ENCODE measurements at places on chromosomes 5 and 9.

- DNase-seq = no peak
These were observed 61.2 kb upstream of the LMNB1 start for GRCh38 chr5:126715765-126716164.

DNA sequence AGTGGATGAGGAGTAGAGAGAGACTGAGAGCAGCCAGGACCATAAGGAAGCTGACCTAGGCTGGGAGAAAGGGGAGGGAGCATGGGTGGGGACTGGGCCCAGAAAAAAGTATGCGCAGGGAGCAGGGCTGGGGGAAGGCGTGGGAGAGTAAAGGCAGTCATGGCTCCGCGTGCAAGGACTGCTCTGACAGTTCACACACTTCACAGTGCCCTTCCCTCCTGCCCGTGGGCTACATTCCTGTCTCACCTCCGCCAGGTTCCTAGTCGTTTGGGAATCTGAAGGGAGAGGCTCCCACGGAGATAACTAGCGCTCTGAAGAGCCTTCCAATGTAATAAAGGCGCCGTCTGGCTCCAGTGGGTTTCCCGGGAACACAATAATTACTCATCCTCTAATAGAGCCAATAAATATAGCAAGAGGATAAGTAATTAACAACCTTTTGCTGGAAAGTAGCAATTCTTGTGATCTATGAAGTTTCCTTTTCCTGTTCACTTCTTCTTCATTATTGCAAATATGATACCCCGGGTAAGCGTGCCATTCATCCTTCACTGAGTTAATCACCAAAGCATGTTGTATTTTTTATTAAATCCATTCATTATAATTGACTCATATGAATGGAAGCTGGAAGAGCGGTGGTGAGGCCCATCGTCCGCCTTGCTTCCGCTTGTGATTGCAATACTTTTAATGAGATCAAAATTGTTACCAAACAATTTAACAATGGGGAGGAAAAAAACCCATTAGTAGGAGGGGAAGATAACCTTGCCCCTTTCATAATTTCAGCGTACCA lies 39.3 kb downstream of the TTLL11 start:
- DNase-seq = no peak

DNA sequence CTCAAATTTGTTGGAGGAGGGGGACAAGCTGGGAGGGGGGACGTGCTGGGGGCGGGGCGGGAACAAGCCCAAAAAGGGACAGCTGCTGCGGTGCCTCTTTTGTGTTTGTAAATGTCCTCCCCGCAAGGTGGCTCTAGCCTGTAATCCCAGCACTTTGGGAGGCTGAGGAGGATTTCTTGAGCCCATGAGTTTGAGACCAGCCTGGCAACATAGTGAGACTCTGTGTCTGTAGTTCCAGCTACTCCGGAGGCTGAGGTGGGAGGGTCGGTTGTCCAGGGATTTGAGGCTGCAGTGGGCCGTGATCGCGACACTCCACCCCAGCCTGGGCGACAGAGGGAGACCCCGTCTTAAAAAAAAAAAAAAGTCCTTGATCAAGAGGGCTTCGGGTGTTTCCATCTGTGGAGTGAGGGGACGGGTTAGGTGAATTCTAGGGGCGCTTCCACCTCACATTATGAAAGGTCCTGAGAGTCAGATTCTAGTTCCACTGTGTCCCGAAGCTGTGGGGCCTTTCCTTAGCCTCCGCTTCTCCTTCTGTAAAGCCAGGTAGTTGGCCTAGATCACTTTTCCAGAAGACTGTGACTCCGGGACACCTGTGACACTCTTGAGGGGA lies 779 bp upstream of the CTNNA1 start:
- no peak for DNase-seq

DNA sequence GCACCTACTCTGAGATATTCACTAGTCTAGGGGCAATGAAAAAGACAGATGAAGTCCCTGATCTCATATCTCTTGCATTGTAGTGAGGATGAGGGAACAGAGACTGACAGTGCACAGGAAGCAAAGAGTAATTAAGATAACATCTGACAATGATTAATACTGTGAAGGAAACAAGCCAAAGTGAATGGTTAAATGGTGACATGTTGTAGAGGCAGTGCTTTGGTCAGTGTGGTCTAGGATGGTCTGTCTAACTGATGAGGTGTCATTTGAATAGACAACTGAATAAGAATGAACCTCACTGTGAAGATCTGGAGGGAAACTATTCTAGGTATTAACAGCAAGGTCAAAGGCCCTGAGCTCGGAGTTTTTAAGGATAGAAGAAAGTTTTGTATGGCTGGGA lies 333.3 kb upstream of the GRIA1 start:
- DNase-seq = no peak

DNA sequence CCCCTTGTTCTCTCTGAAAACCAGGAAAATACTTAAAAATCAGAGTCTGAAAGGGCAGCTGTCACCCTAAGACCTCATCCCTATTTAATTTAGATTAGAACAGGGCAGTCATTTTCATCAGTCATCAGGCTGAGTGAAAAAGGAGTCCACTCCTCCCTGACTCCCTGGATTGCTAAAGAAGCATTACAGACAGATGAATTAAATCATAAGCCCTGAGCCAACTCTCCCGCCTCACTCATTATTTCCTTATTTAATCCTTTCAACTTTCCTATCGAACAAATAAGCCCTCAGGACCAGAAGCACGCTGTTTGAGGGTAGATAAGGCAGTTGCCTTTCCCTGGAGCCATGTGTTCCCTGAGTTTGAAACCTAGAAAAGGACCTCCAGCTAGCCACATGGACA lies 201.9 kb upstream of the ANKRD55 start:
- no peak for DNase-seq

DNA sequence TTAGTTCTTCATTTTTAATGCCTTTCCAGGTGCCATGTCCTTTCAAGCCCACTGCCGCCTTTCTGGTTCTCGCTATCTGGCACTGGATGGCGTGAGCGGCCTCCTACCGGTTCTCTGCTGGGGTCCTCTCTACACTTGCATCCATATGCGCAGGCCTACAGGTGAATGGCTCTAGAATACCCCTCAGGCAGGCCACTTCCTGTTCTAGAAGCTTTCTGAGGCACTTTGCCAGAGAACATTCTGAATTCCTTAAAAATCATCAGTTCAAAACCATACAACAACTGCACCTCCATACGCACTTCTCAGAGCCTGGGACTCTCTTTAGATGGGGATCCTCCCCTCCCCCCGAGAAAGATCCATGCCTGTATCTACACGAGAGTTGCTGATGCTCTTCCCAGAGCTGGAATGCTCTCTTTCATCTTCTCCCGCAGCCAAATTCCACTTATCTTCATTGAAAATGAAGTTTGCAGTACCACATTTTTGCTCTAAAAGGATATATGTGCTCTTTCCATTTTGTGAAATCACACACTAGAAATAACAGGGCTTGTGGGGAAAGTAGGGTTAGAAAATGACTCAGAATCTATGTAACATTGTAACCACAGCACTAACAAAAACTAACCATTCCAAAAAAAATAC lies 1.4 kb upstream of the LHFPL2 start:
- no peak for DNase-seq

DNA sequence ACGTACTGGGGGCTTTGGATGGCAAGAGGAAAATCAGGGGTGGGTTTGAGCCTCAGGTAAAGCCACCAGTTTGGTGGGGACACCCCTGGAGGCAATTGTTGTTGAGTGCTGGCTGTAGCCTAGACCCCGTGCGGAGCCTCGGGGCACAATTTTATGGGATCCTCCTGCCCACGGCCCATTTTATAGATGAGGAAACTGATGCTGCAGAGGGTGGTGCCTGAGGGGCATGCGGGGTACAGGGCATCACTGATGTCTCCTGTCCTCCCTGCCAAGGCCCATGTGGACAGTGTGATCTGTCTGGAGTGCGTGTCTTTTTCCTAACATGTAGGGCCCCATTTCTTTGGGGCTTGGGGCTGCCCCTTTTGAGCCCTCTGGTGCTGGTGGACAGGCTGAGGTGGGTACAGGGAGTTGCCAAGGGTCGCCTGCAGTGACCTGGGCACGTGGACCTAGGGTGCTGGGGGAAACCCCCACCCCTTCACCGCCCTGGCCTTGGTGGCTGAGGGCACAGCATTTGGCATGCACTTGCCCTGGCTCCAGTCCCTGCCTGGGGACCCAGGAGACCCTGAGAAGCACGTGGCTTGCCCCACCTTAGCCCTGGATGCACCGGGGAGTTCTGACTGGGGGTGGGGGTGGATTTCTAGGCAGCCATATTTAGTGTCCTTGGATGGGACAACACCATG lies 22.1 kb downstream of the WNK2 start:
- DNase-seq = no peak

DNA sequence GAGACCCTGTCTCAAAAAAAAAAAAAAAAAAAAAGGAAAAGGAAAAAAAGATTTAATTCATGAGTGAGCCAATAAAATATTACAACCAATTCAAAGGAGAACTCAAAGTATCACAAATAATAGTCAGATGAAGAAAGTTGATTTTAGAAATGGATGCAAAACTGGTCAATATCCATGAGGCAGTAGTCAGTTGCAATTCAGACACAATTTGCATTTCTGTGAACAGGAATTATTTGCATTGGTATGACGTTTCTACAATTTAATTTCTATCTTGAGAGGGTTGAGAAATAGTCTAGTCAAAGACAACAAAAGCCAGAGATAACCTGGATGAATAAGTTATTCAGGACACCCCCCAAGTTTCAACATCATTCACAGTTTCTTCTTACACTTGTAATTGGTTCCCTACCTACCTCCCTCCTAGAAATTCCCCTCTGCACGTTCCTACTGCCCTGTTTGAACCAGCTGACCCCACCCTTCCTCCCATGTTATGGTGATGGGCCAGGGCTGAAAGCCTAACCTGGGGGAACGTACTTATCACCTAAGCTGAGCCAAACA lies 28.6 kb upstream of the CDKN2AIPNL start:
- no peak for DNase-seq

DNA sequence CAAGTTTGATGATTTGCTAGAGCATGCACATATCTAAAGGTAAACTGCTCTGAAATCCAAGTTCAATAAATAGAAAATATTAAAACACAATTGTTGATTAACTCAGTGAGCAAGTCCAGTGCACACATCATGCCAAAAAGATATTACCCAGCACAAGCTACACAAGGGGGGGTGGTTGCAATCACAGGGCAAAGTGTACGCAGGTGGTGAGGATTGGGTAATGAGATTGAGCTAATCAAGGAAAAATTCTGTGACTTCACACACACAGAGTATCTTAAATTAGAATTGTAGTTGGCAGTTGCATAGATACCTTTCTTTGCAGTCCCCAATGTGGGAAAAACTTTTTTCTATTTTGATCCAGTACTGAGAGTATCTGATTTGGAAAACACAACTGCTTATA lies 156.1 kb upstream of the NTRK2 start:
- DNase-seq = no peak

- DNase-seq = no peak
These were observed 228.6 kb downstream of the NR3C1 start for GRCh38 chr5:143174714-143175398.

- no peak for DNase-seq
These were observed 204.2 kb upstream of the CD180 start for GRCh38 chr5:67400752-67401151.

DNA sequence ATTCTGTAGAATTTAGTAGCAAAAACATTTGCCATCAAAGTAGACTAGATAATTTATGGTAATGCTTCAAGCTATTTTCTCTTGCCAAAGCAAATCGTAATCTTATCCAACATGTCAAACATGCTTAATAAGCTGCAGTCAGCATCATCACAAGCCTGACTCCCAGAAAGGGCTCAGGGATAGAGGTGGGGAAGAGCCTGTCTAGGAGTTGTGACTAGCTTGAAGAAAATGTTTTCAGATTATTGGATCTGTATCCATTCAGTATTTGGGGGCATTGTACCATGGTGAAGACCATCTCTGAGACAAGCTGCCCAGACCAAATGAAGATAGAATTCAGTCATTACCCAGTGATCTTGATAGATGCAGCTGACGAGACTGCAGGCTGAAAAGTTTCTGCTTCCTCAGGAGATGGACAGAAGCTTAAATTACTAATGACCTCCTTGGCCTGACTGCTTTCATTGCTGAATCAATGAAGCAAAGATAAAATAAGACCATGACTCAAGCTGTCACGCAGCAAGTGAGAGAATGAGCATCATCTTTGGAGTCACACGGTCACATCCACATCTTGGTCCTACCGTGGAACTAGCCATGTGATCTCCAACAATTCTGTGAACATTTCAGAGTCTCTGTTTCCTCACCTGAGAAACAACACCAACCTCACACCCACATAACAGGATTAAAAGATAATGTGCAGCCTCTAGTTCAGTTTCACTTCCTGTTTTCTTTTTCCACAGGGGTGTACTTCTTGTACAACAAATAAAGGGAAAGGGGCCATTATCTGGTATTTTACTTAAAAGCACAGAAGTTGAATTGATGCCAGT lies 9.4 kb downstream of the ERAP2 start:
- peak; percentile 34 for DNase-seq

- DNase-seq = no peak
These were observed 17.4 kb downstream of the AKNA start for GRCh38 chr9:114370251-114370967.

- DNase-seq = no peak
These were observed 208.8 kb downstream of the ERCC6L2 start for GRCh38 chr9:96084331-96084734.

DNA sequence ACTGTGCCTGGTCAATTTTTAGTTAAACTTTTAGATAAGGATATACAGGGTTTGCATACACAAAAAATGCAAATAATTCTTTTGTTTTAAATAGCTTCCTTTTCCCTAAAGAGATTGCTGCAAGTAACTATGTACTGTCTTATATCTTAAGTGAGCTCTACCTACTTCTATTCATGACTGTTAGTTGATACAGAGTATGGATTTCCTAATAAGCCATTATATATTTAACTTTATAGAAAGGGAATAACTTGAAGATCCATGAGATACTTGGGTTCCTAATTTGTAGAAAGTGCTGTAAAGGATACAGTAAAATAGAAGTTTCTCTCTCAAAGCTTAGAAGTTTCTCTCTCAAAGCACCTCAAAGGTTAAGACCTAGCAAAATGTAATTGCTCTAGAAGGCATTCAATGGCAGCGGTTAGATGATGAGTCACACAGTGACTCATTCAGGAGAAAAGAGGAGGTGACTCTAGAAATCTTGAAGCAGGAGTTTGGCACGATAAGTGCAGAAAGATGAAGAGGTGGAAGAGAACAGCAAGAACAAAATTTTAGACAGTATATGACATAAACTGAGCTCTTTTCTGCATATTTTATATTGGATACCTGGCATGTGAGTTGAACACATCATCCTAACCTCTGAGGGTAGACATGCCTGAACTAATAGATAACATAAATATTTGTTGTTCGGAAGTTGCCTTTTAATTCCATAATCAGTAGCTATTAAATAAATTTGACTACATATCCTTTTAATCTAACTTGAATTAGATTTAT lies 5.5 kb upstream of the DNAJC21 start:
- DNase-seq = peak; percentile 35
